Brain pericyte (primary cell): ENCODE measurements at places on chromosomes 12 and 14.

DNA sequence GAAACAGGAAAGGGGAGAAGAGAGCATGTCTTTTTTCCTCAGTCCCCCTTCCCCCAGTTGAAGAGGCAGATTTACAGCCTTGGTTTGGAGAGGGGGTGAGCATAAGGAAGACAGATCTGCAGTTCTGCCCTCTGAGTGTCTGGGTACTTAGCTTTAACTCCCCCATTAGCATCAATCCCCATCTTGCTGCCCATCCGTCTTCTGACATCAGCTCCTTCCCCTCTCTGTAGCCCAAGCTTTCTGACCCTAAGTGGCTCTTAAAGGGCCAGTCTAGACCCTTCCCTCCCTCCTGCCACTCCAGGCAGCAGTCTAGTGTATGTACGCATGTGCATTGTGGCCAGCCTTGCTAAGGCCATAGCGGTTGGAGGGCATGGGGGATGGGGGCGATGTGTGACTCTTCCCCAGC is 7.3 kb downstream of the GPR84 start:
- no peak for DNase-seq

DNA sequence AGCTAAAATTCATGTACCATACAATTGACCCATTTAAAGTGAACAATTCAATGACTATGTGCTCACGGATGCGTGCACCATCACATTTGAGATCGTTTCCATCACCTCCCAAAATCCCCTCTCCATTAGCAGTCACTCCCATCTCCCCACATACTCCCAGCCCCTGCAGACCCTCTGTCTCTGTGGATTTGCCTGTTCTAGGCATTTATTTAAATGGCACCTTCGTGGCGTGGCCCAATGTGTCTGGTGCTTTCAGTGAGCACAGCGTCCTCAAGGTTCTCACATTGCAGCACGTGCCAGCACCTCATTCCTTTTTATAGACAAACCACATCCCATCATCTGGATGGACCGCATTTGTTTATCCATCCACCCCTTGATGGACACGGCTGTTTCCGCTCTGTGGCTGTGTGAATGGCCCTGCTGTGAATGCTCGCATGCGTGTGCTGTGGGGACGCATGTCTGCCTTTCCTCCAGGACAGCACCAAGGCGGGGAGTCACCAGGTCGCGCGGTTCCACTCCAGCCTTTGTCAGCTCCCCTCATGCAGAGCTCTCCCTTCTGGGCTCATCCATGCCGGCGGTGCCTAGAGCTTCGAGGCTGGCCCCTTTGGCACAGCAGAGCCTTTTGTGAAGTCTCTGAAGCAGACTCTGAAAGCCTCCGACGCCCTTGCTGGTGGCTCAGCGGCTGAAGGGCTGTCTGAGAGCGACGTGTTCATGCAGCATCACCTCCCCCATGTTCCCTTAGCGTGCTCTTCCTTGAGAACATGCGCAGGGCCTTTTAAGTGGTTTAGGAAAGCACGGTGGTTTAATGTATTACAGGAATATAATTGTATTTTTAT is 184.4 kb downstream of the KIF26A start:
- no peak for DNase-seq

GRCh38 chr14:101955695-101956161 is 8.6 kb upstream of the DYNC1H1 start:
- DNase-seq = no peak

DNA sequence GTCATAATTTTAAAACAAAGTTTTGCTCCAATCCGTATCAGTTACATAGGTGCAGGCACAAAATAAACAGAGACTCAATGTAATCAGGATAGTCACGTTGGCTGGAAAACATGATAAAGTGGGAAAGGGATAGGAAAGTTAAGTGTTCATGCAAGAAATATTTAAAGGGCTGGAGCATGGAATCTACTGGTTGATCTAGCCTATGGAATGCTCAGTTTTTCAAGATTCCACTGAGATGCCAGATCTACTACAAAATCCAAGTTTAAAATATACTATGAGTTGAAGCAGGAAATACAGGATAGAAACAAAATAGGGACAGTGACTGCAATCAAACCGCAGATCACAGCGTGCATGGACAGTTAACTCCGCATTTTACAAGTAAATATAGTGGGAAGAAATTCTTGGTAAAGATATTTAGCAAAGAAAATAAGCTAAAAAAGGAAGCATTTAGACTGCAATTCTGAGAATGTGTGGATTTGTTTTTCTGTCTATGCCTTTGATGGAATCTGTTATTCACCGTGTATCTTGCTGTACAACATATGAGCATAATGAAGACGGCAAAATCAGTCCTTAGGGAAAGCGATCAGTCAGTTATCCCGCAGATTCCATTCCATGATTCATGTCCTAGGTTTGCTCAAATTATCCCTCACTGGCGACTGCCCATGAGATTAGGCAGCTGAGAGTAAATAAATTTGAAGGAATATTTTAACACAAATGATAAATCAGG is 1044.3 kb downstream of the FLRT2 start:
- no peak for DNase-seq

GRCh38 chr14:74875941-74876913 is at the start of gene PROX2:
PROX2 (minus strand) TSS chr14:74876145; CDS start chr14:74863834, 12,311 bp downstream.
- DNase-seq = no peak

DNA sequence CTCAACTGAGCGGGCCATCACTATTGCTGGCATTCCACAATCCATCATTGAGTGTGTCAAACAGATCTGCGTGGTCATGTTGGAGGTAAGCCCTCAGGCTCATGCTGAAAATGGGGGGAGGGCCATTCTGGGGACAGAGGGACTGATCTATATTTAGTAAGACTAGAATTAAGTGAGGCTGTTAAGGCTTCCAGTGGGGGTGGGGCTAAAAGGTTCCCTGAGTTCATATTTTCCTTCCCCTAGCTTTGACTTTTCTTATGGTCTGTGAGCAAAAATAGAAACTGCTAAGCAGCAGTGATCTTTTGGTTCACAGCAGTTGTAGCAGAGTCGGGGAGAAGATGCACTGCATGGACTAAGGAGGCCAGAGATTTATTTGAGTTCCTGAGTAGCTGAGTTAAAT is 9.2 kb downstream of the PCBP2 start:
- DNase-seq = no peak

GRCh38 chr12:1552911-1553491 is 41.4 kb downstream of the FBXL14 start:
- DNase-seq = no peak

DNA sequence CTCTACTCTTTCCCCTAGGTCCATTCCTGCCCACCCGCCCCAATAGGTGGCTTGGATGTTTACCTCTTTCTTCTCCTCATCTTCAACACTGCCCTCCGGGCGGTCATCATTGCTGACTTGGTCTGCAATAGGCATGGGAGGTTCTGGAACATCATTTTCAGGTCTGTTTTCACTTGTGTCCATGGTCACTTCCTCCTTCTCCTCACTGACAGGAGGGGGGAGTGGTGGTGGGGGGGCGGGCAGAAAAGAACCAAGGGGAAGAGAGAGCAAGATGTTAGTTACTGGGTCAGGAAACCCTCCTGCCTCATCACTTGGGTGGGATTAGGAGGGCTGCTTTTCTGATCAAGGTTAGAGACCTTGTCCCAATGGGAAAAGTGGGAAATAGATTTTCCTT is 12.1 kb upstream of the CDH24 start:
- no peak for DNase-seq

DNA sequence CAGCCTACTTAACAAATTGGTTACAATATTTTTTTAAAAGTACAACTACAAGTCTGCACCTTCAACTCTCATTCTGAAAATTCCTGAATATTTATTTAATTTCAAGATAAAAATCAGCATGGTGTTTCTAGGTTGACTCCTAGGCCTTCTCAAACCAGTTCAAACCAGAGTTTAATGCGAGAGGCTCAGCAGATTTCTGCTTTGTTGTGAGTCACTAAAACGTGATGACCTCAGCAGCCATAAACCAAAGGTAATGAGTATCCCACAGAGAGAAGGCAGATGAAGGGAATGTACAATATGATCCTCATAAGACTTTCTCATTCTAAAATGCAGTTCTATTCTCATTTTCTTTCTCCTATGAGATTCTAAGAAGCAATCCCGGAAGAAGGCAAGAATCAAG is 1.5 kb downstream of the PRDM4 start:
- no peak for DNase-seq

DNA sequence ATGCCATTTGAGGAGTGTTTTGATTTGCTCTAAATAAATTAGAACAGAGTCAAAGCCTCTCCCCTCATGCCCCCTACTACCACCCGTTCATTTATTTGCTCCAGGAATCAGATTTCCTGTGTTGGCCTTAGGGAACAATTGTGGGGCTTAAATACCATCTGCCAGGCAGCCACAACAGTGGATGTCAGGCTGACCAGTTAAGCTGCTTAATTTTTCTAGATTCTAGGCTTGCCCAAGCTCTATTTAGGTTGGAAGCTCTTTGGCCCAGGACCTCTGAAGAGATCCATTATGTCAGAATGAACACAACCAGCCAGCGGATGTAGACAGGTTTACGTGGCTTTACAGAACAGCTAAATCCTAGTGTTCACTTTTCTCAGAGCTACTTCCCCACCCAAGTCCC is 1.0 kb upstream of the TIMELESS start:
- DNase-seq = no peak

DNA sequence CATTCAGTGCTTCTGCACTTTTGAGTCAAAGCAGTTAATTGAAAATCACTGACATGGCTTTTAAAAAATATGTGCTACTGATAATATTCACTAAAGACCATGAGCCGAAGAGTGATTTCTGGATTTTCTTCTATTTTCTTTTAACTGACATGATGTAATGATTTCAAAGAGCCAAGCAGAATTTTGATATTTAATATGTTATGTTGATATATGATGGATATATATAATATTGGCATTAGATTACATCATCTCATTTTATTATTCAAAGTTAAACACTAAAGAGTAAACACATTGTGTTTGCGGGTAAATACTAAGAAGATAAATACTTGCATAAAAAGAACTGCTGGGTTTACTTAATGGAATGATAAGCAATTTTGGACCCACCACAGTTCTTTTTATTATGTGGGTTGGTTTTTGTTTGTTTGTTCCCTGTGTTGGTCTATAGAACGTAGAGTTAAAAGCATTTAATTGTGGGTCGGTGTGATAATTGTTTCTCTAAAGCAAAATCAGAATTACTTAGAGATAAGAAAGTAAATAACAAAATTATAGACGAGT is 692 bp downstream of the SPIC start:
- DNase-seq = no peak

DNA sequence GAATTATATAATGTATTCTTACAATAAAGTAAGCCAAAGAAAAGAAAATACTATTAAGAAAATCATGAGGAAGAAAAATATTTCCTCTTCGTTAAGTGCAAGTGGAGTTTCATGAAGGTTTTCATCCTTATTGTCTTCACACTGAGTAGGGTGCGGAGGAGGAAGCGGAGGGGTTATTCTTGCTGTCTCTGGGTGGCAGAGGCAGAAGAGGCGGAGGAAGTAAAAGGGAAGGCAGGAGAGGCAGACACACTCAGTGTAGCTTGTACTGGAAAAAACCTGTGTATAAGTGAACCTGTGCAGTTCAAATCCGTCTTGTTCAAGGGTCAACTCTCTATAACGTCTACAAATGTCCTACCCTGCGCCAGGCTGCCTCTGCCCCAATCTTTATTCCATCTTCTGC is 22.0 kb upstream of the BCL2L14 start:
- DNase-seq = no peak

DNA sequence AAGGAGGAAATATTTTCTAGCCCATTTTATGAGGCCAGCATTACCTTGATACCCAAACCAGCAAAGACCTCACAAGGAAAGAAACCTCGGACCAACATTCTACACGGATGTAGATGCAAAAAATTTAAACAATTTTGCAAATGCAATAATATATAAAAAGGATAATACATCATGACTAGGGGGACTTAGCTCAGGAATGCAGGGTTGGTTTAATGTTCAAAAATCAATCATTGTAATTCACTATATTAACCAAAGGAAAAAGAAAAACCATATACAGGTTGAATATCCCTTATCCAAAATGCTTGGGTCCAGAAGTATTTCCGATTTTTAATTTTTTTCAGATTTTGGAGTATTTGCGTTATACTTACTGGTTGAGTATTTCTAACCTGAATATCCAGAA is 33.0 kb downstream of the TPCN1 start:
- DNase-seq = no peak

GRCh38 chr12:52522346-52523011 is 2.3 kb upstream of the KRT5 start:
- DNase-seq = no peak

- DNase-seq = no peak
Measured at GRCh38 chr12:108559007-108559655, 1.8 kb downstream of the SART3 start.

DNA sequence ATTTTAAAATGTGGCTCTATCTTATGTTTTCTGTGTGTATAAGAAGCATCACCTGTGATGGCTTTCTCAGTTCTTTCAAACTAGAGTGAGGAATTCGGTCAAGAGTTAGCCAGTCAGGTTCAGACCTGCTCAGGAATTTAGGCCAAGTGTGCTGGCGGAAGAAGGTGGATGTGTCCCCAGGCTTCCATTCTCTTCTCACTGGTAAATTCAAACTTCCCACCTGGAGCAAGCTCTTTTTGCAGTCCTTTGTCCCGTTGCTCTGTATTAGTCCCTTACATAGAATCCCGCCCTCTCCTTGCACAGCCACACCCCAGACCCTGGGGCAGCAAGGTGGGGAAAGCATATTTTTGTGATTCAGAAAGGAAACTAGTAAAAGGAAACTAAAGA is 124.7 kb upstream of the PWP1 start:
- DNase-seq = no peak

GRCh38 chr12:48121522-48121921 is 2.4 kb downstream of the PFKM start:
- no peak for DNase-seq

- no peak for DNase-seq
Measured at GRCh38 chr14:103451401-103451800, 66.2 kb downstream of the MARK3 start.

DNA sequence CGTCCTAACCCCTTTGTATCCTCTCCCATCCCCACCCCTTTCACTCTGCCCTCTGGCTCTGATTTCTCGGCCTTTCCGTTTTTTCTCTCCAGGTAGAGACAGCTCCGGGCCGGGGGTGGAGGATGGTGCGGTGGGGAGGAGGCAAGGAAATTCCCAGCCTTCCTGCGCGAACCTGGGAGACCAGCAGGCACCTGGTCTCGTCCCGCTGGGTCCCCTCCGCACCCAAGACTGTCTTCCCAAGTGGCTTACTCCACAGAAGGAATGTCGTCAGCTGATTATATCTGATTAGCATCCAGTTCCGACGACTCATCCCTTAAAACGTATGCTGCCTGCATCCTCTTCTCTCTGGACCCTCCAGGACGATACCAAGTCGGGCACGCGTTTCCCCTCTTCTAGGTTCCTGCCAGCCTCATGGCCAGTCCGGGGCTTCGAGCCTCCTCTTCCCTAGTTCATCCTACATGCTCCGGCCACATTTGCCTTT is 42.2 kb upstream of the CAPRIN2 start:
- no peak for DNase-seq

DNA sequence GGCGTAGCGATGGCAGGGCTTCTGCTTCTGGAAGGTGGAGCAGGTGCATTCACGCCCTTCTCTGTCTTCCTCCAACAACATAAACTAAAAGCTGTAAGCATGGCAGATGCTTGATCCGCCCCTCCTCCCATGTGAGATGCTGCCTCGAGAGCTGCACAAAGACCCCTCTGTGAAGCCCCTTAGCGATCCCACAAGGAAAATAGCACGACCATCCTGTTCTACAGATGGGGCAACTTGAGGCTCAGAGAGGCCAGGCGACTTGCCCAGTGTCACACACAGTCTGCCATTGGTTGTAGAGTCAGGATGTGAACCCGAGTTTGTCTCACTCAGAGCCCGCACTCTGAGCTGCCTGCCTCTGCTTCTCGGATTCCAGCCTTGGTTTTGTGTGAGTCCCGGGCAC is 144.4 kb downstream of the SCARB1 start:
- DNase-seq = no peak
